ENCODE measurements at places on chromosomes 4 and X.

DNA sequence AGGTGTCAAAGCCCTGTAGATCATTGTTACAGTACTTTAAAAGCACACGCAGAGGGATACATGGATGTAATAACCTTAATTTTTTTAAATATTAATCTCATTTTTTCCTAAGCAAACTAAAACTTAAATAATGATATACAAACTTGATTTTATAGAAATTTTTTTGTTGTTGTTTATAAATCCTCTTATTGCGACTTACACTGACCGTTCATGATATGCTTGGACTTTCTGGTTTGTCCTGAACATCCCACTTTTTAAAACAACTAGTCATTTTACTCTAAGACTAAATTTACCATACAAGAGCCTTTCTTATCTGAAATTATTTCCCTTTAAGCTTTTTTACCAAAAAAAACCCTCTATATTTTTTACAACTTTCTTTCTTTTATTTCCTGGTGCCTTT is 2106.0 kb downstream of the PCDH7 start:
- DNase-seq, result no peak

GRCh38 chr4:67853336-67853735 is 30.5 kb downstream of the TMPRSS11D start:
- DNase-seq, result no peak

DNA sequence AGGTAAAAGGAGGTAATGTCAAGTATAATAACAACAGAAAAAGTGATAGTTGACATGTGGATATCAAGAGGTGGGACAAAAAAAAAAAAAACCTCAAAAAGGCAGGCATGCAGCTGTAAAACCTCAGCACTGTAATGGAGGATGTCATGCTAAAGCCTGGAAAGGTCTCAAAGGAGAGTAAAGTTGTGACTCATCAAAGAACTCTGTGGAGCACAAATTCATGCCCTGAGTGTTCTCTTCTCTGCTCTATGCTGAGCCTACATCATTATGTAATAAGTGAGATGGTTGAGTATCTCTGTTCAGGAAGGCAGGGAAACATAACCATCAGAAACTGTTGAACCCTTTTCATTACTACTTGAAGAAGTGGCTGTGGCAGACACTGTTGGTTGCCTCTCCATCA is 597.8 kb downstream of the BCOR start:
- DNase-seq, result no peak

GRCh38 chr4:109435635-109436034 is 2.0 kb downstream of the SEC24B start:
- DNase-seq, result no peak

DNA sequence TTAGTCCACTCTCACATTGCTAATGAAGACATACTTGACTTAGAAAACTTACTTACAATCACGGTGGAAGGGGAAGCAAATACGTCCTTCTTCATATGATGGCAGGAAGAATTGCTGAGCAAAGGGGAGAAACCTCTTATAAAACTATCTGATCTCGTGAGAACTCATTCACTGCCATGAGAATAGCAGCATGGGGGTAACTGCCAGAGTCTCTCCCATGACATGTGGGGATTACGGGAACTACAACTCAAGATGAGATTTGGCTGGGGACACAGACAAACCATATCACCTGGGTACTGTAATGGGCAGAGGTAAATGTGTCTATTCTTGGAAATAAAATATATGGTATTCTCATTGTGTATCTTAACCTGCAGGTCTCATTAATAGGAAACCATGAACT is 711.6 kb upstream of the GRID2 start:
- no peak for DNase-seq

- DNase-seq, result no peak
Measured at GRCh38 chr4:6029254-6029653, 11.0 kb upstream of the C4orf50 start.

DNA sequence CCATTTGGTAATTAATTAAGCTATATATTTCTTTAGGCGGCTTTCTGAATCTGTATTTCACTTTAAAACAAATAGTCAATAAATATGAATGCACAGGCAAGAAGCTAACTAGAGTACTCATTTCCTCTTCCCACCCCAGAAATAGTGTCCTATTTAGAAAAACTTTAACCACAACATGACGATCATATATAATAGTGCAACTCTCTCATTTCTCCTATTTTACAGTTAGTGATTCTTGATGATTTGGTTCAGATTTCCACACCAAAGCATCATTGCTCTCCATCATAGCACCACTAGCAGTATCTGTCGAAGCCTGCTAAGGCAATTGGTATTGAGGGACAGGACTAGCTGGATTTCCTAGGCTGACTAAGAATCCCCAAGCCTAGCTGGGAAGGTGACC is 184.0 kb upstream of the GALNTL6 start:
- no peak for DNase-seq

- DNase-seq, result no peak
Measured at GRCh38 chrX:47171996-47172395, 21.6 kb upstream of the UBA1 start.

- no peak for DNase-seq
Measured at GRCh38 chr4:144787365-144788258, 141.7 kb downstream of the HHIP start.

- no peak for DNase-seq
Measured at GRCh38 chrX:124239911-124240310, 92.5 kb upstream of the TEX13D start.

- DNase-seq, result no peak
Measured at GRCh38 chr4:185549095-185549639, 13.9 kb upstream of the PDLIM3 start.

- DNase-seq, result no peak
Measured at GRCh38 chr4:56181140-56181953, 205.9 kb downstream of the AASDH start.

DNA sequence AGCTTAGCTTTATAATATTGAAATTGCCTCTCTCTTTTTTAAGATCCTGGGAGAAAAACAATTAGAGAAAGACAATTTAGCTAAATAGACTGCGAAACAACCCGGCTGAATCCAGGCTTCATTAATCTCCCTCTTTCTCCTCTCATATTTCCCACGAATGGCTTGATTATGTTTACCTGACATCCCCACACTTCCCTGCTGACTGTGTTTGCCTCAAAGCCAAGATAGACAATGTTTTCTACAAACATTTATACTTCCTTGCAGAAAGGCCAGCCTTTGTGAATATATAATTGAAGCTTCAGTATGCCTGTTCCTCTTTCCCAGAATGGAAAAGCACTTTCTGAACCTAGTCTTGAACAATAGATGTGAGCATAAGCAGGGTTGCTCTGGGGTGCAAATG is 566.8 kb downstream of the PDHA2 start:
- no peak for DNase-seq

GRCh38 chr4:185110375-185110823 is 32.7 kb upstream of the SLC25A4 start:
- no peak for DNase-seq

- no peak for DNase-seq
Measured at GRCh38 chr4:32560306-32560705, 1840.1 kb downstream of the PCDH7 start.

DNA sequence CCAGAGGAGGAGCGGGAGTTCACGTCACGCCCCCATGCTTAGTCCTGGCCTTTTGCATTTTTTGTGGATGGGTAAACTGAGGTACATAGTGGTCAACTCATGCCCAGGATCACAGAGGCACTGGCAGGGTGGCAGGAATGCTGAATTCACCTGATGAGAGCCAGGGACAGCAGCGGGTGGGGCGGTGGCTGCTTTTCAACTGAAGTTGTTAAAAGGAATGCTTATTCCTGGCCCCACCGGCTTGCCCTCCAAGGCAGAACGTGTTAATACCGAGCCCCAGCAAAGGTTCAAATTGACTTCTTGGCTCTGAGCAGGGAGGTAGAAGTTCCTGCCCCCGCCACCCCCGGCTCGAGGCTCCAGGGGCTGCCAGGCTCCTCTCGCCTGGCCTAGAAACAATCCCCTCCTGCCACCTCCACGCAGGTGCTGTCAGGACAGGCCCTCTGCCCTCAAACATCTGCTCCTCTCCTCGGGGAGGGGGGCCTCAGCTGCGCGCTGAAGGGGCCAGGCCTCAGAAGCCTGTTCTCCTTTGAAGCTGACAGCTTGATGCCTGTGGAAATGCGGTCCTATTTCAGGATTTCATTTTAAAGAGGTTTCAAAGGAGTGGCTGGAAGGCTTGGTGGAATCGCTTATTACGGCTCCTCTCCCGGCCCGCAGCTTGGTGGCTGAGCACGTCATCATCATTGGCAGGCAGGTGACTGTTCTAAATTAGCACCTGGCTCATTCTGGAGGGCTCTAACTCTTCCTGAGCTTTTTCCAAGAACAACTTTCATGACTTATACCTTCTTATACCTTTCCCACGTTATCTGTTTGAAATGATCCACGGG is 93.0 kb downstream of the PHKA2 start:
- DNase-seq, result no peak

DNA sequence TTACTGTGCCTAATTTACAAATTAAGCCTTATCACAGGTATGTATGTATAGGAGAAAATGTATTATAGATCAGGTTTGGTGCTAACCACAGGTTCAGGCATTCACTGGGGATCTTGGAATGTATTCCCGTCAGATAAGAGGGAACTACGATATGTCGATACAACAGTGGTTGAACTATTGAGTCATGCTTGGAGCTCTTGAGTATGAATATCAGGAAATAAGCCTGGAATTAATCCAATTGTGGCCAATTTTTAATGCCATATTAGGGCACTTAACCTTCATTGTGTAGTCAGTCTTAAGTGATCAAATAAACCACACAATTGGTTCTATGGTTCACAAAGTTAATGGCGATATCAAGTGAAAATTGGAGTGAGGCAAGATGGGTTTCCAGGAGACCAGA is 556.5 kb downstream of the IL1RAPL1 start:
- DNase-seq, result no peak

DNA sequence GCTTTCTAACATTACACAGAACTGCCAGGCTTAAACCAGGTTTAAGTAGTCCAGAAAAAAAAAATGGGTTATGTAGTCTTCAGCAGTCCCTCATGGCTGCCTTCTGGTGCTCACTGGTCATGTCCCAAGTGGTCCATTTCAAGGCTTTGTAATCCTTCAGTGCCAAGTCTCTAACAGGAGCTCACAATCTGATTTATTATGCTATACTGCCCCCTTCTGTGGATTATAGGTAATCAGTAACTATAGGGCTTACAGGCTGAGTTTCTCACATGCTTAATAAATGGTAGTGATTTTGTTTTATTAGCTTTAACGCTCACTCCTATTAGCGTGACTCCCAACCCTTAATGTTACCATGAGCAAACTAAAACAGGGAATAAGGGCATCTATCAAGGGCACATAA is 92.5 kb upstream of the EDA2R start:
- DNase-seq, result no peak

DNA sequence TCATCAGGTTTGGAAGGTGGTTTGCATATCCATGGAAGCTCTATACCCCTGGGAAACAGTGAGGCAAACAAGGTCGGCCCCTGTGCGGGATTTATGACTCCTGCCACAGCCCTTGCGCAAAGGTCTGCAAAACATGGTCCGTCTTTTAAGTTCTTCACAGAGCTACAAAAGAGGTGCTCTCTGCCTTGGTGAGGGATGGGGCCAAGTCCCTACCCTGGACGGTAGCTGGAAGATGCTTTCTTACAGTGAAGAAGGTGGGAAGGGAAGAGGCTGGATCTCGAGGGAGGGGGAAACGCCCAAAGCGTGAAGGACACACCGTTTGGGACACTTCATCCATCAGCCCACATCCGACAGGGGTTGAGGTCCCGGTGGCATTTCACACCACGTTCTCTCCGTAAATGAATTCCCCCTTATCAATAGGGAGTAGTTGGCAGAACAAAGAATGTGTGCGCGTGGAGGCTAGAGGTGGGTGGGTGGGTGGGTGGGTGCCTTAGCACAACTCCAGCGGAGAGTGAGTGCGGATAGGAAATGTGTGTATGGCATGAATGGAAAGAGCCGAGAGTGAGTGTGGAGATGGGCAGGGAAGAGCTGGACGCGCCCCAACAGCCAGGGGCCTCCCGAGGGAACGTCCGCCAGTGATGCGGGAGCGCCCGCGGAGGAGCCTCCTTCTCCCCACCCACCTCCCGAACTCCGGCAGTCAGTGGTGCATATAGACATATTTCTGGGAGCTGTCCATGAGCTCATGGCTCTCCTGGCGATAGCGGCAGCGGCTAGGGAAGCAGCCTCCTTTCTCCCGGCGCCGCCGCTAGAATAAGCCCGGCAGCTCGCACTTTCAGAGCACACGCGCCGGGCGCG is 68.3 kb downstream of the LARP7 start:
- DNase-seq, result peak; percentile 12

DNA sequence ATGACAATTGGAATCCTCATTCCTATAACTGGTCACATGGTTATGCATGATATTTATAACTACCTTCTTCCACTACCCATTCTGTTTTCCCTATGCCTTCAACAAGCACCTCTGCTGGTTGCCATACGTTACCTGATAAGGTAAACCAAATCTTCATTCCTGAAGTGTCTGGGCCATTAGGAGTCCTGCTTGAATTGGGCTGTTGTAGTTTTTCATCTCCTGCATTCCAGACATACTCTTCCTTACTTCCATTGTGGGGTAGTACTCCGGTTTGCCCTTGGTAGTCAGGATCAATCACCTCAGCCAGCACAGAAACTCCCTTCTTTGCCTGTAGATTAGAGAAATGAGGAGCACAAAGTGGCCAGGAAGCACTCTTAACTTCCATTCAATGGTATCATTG is 109.1 kb upstream of the LANCL3 start:
- no peak for DNase-seq

DNA sequence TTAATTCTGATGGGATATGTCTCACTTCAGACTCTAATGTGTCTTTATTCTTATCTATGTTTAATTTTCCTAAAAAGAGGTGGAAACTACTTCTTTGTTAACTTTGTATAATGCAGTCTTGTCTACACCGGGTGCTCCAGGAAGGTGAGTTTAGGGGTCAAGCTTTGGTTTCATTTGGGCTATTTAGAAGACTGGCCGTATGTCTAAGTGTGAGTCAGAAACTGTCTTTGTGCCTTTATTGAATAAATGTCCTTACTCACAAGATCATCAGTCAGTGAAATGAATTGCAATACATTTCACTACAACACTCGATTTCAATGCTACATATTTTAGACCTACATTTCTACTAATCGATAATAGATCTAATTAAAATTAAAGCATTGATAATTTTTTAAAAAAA is 56.2 kb downstream of the PROM1 start:
- no peak for DNase-seq

- DNase-seq, result no peak
Measured at GRCh38 chr4:8229331-8229975, 30.4 kb downstream of the SH3TC1 start.

GRCh38 chr4:144531841-144532240 is 114.1 kb upstream of the HHIP start:
- no peak for DNase-seq

- DNase-seq, result peak; percentile 16
Measured at GRCh38 chrX:18617407-18617750, 54.5 kb downstream of the RS1 start.

GRCh38 chrX:290476-291166 is 9.4 kb downstream of the PLCXD1 start:
- no peak for DNase-seq

DNA sequence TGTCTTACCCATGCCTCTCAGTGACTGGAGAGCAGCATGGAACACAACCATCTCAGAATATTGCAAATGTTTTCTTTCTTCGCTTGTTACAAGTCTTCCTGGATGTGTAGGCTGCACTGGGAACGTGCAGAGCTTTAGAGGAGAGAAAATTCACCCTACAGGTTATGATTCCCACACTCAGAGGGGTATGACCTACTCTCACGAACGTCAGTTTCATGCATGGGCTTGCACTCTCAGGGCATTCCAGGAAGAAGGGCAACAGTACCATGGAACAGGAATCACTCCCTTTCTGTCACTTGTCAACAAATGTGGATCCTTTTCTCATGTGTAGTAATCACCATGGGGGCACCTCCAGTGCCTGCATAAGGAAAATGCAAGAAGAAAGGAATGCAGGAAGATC is 75.8 kb downstream of the NBDY start:
- no peak for DNase-seq
